Substantia nigra (tissue), 51 donors: ENCODE measurements at places on chromosomes 3 and 15.

DNA sequence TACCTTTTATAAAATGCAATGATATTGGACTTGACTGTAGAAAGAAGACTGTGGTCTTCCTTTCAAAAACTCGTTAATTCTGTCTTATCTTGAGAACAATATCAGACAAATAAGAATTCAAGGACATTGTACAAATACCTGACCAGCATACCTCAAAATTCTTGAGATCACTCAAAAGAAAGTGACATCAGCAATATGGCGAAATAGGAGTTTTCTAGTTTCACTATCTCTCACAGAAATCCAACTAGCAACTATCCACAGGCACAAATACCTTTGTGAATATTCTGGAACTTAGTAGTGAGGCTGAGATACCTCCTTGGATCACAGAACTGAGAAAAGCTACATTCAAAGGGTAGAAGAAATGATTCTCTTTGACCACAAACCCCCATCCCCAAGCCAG is 419.7 kb downstream of the ZNF385D start:
- DNase-seq, result no peak

DNA sequence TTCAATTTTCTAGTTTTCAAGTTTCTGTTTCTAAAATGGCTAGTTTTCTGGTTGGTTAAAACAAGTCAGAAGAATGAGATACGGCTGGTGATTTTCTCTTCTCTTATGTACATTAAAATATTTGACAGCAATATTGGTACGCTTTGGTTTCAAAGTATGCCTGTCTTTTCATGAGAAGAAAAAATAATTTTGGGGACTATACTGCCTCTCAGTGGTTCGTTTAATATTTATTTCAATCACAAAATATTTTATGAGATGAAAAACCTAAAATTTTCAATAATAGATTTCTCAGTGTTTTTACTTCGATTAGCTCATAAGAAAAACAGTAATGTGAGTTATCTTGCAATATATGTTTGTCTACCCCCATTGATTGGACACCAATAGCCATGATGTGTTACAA is 72.8 kb upstream of the AADACL2 start:
- no peak for DNase-seq

DNA sequence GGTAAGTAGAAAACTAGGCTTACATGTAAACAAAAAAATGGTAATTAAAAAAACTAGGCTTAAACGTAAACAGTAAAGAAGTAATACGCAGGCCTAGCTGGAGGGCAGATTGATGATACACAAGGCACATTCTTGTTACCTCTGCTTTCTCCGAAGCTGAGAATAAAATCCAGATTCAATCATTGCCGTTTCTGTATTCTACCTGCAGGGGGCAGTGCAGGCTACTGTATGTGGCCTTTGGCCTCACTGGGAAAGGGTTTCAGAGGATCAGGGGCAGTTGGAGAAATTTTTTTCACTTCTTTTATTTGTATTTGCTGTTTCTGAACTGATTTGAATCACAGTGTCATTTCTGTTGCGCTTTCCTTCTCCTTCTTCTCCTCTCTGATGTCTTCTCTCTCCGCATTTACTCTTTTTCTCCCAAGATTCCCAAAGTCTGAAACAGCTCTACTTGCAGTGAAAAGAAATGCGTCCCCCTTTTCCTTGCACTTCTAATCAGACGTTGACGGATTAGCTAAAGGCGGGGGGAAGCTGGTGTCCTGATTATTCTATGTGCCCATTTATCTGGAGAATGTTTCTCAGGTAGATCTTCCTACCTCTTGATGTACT is 67.1 kb upstream of the MCTP2 start:
- peak; percentile 11 for DNase-seq

DNA sequence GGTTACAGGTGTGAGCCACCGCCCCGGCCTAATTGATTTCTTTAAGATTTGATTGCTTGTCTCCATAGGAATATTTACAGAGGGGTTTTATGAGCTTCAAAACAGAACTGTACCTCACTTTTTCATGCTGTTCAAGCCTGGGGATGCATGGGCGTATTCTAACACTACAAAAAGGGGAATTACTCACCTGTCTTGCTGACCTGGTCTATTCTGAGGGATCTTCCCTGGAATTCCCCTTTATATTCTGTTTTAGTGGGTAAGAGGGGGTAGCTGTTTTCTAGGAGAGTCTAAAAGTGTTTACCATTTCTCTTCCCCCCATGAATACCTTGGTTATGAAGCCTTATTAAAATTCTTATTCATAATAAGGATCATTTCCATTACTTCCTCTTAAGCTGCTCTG is 48.1 kb downstream of the NME9 start:
- no peak for DNase-seq

GRCh38 chr15:69474846-69475455 is 22.3 kb downstream of the RPLP1 start:
- DNase-seq, result no peak

- no peak for DNase-seq
Observed at GRCh38 chr3:71525391-71525790, 58.1 kb downstream of the FOXP1 start.

DNA sequence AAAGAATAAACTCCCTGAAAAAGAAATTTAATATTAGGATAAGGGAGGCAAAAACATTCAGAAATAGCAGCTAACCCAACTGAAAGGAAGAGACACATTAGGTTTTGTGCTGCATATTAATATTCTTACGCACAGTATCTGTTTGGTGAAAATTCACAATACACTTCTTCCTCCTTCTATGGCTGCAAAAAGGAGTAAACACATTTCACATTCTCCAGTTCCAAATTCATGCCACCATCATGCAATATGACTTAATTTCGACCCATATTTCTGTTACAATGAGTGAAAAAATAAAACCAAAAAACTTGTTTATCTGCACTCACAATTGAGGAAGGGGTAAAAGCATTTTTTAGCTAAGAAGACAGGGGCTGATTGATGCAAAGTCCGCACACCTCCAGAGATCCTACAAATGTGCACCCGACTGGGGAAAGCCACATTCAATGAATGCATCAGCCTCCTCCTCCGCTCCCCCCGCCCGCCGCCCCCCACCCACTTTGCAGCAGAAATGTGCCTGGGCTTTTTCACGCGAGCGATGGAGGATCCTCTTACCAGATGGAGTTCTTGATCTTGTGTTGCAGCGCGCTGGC is 1.0 kb downstream of the RFX7 start:
- DNase-seq, result no peak

- DNase-seq, result no peak
Observed at GRCh38 chr3:44442596-44443309, 34.7 kb downstream of the ZNF445 start.

DNA sequence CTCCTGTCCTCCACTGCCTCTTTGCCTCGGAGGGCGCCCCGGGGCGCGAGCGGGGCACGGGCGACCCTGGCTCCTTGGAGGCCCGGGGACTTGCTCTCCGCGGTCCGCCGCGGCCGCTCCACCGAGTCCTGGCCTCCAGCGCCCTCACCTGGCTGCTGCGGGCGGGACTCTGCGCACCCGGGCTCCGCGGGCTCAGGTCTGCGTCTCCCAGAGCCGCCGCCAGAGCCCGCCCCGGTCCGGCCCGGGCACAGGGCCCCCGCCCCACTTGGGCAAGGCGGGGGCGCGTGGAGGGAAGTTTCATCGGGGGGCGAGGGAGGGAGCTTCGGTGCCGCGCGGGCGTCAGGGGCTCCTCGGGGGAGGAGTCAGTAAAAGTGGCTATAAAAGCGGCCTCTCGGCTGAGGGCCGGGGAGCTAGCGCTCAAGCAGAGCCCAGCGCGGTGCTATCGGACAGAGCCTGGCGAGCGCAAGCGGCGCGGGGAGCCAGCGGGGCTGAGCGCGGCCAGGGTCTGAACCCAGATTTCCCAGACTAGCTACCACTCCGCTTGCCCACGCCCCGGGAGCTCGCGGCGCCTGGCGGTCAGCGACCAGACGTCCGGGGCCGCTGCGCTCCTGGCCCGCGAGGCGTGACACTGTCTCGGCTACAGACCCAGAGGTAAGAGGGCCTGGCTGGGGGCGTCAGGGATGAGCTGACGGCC is at the start of gene CEMIP:
TSS of gene CEMIP (plus strand) at position 407 of the 694 bp plus-strand sequence. CDS start 94,510 bp downstream, outside the sequence.
- peak; percentile 11 for DNase-seq

- no peak for DNase-seq
Observed at GRCh38 chr3:192090586-192090985, 629.6 kb downstream of the PYDC2 start.

DNA sequence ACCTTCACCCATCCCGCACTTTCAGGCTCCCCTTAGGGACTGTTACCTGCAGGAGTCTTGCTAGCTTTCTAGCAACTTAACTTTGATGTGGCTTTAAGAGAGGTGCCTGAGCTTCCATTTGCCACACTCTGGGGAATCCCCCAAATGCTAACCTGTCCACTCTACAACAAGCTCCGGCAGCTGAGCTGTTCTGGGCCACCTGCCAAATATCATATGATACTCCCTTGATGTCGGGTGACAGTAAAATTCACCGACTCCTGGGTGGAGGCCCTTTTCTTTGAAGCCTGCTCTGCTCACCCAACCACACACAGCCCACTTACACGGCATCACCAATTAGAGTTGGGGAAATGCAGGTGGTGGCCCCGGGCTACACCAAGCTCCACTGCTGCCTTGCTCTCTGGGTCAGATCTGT is 38.0 kb upstream of the XCR1 start:
- no peak for DNase-seq

DNA sequence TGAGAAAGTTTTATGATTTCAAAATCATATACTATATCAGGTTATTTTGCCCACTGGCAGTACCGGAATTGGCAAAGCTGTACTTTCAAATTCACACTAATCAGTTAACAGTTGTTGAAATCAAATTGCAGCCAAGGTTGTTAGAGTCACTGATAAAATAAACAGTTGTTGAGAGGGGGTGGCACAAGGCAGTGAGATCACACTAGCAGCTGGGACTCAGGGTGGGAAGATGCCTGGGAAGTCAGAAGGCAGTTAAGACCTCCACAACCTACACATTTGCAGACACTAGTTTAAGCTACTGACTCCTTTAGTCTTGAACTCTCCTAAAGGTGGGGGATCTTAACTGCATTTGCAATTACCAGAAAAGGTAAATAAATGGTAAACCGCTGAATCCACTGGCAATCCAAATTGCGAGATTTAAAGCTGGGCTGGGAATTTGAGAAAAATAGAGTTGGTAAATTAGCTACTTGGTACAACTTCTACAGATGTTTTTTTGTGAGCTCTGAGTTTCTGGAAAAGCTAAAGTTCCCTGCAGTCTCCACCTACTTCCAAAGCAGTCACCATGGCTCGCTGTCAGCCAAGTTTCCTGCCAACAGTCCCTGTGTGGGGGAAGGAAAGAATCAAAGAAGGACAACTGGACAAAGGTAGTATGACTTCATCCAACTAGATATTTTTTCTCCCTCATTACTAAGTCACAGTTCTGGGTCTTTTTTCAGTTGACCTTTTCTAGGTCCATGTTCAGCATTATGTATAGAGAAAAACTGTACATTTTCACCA is 105.7 kb downstream of the ZNF385D start:
- DNase-seq, result no peak

DNA sequence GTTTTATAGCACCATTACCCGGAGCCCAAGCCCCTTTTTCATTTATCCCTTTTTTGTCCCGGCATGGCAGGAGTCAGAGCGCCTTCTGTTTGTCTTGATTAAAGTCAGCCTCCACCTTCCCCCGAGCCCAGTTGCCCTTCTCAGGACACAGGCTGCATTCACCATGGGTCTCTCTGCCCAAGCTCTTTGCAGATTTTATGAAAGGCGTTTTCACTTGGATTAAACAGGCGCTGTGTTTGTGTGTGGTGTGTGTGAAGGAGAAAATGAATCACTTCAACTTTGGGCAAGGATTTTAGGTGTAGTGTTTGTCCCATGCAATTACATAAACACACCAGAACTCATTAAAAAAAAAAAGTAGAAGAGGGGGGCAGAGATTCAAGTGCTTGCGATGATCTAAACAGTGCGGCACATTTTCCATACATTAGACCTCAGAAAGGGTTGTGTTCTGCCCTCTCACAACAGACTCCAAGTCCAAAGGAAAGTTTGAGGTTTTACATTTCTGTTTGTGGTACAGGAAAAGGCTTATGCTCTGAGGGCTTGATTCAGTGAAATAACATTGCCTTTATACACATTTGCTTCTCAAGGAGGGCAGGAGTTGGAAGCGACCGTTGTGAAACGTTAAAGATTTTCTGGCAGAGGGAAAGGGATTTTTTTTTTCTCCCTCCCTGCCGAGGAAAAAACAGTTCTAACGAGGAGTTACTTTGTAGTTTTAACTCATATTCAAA is 14.5 kb upstream of the IL16 start:
- no peak for DNase-seq

- DNase-seq, result no peak
Observed at GRCh38 chr3:115836944-115837343, 213.6 kb downstream of the GAP43 start.

GRCh38 chr3:49614936-49615335 is 59.2 kb upstream of the APEH start:
- DNase-seq, result no peak

DNA sequence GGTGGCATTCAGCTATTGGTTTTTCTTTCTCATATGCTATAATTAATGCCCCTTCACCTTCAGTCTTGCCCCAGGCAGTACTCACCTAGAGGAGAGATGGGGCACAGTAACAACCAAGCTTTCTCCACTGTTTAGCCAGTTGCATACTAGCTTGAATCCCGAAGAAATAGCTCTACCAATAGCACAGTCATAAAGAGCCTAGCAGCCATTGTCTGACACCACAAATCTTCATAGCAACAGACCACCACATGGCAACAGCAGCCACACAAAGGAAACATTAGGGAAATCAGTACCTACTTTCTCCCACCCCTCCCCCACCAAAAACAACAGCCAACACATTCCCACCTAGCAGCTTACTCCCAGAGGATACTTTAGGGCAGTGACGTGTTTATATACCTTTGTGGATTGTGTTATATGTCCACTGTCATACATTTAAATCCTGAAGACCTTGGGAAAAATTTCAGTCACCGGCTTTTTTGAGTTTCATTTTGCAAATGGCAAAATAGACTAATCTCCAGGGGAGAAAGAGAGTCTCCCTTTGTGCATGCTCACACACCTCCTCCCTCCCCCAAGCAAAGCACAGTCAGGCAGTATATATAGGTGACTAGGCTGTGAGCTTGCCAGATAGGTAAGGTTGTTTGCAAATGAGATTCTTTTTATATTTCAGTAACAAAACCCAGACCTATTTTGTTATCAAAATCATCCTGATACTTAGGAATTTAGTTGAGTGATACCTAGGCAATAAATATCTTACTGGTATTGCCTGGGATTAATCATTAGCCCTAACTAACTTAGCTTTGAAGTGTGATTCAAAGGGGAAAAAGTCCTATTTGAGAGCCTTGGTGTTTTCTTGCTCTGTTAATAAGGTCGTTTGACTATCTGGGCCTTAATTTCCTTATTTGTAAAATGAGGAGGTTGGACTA is 140.6 kb downstream of the RBPMS2 start:
- DNase-seq, result no peak

DNA sequence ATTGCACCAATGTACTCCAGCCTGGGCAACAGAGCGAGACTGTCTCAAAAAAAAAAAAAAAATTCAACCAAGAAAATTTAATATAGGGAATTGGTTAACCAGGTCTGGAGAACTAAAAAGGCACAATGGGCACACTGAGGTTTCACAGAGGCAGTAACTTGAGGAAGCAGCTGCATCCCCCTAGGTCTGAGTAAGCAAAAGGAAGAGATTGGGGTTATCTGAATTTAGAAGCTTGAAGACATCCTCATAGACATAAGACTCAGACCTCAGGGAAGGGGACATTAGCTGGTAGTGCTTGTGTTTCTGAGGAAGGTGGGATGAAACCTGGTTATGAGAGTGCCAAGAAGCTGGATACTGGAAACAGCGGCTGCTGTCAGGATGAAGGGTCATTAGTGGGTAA is 50.1 kb upstream of the LEKR1 start:
- DNase-seq, result no peak

GRCh38 chr15:26866298-26867199 is at the start of gene GABRA5:
Gene GABRA5, plus strand, starts transcription at chr15:26867062. Its CDS starts 2,187 bp downstream, at chr15:26869249.
- DNase-seq, result no peak

- no peak for DNase-seq
Observed at GRCh38 chr3:38507120-38507519, 11.0 kb downstream of the EXOG start.

GRCh38 chr15:78618064-78618463 is 2.7 kb downstream of the CHRNA3 start:
- no peak for DNase-seq
